Left kidney (tissue), 8 donors: ENCODE measurements at places on chromosomes 11 and 22. TPM values are rescaled to one million over a fixed set of nuclear protein-coding genes. Genes with fewer than 3 reads are reported as not detected.

DNA sequence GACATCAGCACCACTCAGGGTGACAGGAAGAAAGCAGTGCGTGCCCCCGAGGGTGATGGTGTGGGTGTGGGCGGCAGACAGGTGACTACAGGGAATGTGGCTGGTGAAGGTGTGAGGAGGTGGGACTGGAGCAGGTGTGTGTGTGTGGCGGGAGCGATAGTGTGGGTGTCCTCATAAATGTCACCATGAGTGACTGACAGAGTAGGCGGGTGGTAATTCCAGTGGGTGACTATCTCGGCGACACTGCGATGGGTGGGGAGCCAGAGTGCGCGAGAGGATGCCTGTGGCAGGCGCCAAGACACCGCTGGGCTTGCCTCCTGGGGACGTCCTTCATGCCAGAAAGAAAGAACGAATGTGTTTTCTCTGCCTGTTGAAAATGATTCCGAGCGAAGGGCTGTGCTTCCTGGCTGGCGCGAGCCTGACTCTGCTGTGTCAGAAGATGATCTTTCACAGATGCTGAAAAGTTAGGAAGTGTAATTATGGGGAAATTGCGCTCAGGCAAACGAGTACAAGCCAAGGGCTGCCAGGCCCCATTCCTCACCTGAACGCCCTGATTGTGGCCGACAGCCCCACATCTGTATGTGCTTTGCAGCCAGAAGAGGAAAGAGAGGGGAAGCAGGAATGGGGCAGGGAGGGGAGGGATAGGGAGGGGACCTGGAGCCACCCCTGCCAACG, 98.8 kb upstream of the CD82 start:
- DNase-seq: no peak

The TRIM29 gene
- 1.8 TPM for polyA plus RNA-seq

DNA sequence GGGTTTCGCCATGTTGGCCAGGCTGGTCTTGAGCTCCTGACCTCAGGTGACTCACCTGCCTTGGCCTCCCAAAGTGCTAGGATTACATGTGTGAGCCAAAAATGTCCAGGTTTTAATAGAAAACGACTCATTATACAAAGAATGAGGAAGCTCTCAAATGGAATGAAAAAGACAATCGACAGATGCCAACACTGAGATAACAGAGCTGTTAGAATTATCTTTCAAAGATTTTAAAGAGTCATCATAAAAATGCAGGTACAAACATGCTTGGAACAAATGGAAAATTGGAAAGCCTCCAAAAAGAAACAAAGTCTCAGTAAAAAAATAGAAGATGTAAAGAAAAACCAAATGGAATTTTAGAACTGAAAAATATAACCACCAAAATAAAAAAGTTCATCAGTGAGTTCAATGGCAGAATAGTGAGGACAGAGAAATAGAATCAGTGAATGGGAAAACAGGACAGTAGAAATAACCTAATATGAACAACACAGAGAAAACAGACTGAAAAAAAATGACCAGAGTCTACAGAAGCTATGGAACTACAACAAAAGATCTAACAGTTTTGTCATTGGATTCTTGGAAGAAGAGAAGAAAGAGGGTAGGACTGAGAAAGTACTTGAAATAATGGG, 10.9 kb downstream of the GAB2 start:
- no peak for DNase-seq

DNA sequence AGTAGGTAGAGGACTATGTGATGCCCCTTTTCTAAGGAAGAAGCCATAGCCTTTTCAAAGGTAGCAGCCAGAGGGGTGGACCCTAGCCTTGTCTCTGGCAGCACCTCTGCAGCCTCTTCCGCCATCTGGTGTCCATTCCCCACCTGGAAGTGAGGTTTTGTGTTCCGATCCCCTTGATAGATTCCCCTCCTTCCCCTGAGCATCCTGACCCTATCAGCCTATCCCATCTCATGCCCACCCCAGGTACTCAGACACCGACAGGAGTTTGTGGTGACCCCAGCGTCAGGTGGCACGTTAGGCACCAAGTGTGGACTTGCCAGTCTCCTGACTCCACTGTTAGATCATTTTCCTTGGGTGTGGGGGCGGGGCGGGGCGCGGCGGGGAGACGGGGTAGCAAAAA, 398 bp upstream of the FAM89B start:
- no peak for DNase-seq

GRCh38 chr11:72875736-72876135, 61.5 kb downstream of the ATG16L2 start:
- no peak for DNase-seq

- no peak for DNase-seq
Measured at GRCh38 chr11:118015385-118015841, 29.2 kb downstream of the IL10RA start.

GRCh38 chr22:26709617-26710390, 52.4 kb downstream of the MIAT start:
- no peak for DNase-seq

GRCh38 chr11:105220121-105220520, 80.6 kb upstream of the CARD18 start:
- no peak for DNase-seq

GRCh38 chr22:28931844-28932567, 48.6 kb downstream of the ZNRF3 start:
- no peak for DNase-seq

DNA sequence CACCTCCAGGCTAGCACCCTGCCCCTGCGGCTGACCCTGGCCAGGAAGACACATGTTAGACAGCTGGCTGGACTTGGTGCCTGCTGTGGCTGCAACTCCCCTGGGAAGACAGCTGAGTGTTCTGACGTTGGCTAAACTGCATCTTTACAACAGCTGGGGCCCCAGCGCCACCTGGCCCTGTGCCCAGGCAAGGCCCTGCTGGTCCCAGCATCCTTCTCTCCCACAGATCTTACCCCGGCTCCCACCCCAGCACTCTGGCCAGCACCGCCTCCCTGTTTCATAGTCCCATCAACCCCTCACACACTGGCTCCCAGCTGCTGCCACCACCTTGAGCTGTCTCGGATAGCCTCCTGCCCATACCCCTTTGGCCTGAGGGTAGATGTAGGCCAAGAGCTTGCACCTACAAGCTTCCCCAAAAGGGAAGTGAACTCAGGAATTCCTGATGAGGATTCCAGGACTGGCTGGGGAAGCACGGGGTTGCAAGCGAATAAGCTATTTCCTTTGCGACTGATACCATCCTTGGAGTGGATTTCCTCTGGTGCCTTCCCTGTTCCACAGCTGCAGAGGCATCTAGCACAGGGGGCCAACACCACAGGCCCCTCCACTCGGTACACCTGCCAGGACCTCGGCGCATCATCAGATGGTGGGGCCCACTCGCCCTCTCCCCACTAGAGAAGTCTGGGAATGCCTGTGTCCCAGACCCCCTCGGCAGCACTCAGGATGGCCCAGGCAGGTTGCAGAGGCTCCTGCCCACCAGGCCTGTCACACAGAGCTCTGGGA, 28.5 kb downstream of the RSPH14 start:
- no peak for DNase-seq

GRCh38 chr11:104918113-104918824, 20.0 kb upstream of the CASP12 start:
- DNase-seq: no peak

The RASSF10 gene
- 24.0 TPM for polyA plus RNA-seq

DNA sequence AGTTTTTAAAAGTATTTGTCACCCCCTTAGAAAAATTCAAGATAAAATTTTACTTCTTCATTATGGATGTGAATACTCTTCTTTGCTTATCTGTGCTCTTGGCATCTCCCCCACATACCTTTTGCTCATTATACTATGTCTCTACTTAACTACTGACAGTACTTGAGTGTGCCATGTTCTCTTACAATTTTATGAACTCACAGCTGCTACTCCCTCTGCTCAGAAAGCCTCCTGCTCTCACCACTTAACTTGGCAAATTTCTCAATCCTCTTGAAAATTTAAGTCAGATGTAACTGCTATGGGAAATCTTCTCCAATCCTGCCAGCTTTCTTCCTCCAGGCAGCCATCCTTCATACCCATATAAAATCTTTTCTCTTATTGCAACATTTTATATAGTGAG, 163.4 kb downstream of the CNTN5 start:
- DNase-seq: no peak

The SYT13 gene
- 12.6 TPM for polyA plus RNA-seq

GRCh38 chr11:83292709-83293456, 6.7 kb upstream of the CCDC90B start:
- DNase-seq: peak; percentile 55

GRCh38 chr11:20367313-20367948, 3.9 kb downstream of the HTATIP2 start:
- DNase-seq: no peak

DNA sequence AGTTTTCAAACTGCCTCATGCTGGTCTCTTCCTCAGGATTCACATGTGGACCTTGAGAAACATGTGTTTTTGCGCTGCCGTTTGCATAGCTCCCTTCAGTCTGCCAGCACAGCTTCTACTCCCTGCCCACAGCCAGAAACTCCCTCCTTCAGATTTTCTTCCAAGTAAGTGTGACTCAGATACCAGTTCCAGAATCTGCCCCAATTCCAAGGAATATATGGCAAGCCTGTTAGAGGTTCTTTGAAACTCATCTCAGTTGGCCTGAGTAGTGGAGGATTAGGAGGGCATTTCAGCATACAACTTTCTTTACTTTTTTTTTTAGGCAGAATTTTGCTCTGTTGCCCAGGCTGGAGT, 67.1 kb downstream of the SNX19 start:
- DNase-seq: no peak

GRCh38 chr22:49063545-49063890, 764.2 kb downstream of the BRD1 start:
- DNase-seq: no peak

The KCNQ1 gene
- polyA plus RNA-seq: 9.1 TPM

DNA sequence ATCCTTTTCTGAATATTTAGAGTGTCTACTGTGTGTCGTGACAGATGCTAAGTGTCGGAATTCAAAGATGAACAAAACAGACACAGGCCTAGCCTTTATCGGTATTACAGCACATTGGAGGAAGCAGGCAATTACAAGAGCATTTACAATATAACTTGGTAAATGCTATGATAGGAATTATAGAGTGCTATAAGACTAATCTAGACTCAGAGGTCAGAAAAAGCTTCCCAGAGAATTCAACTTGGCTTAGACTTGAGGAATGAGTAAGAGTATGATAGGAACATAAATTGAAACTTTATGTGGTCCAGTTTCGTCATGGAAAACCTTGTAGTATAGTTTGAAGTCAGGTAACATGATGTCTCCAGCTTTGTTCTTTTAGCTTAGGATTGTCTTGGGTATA, 395.7 kb upstream of the FAT3 start:
- DNase-seq: no peak

DNA sequence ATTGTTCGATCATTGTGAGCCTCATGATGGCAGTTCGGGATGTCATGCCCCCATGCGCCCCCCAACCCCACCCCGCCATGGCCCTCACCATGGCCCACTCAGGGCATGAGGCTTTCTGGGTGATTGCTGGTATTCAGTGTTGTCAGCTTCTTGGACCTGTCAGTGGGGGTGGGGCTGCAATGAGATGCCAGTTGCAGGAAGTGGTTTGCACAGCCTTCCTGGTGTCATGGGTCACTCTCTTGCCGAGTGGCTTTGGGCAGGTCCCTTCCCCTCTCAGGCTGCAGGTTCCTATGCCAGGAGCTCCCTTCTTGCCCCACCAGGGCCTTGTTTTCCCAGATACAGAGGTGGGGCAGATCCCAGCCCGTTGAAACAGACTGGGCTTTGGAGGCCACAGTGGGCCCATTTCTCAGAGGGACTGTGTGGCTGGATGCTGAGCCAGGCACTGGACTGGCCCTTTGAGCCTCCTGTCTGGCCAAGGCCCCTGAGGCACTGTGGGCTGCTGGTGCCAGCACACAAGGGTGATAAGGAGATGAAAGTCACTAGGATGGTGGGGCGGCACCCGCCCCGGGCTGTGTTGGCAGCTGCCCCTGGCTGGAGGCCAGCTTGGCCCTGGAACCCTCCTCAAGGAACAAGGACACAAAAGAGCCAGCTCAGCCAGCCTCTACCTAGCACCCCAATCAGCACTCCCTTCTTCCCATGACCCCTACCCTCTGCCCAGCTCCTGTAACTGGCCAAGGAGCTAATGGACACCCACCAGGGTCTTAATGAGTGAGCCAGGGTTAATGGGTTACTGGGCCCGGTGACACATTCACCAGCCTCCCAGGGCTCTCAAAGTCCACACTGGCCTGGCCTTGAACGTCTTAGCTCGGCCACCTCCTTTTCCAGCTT, 1.5 kb upstream of the GGT1 start:
- no peak for DNase-seq

DNA sequence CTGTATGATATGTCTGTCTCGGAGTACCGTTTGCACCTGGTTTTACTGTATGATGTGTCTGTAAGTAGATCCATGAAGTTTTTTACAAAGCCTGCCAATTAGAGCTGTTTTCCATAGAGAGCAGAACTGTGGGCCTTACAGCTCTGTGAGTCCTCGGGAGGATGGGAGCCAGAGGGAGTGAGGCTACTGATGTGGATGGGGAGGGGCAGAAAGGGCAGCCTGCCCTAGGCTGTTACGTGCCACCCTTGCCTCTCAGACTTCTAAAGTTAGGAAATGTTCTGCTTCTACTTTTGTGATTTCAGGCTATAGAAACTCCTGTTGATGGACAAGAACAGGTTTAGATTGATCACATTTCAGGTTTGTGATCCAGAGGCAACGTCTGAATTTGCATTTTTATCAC, 105.2 kb downstream of the PPP6R3 start:
- no peak for DNase-seq

DNA sequence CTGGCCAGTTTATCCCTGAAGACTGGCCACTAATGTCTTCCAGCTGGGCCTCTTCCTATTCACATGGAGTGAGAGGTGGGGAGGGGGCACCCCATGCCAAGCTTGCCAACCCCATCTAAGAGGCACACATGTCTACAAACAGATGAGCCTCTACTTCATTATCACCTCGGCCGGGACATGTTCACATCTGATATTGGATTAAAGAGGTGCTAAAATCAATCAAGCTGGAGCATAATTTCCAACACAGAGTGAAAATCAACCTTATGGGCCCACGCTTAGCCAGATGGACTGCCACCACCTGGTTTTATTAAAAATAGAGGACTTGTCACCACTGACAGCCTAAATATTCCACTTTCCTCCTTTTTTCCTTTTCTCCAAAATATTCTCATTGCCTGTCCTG, 162.6 kb upstream of the NARS2 start:
- no peak for DNase-seq

The SIAE gene
- 31.5 TPM for polyA plus RNA-seq

The CCDC15 gene
- 5.6 TPM for polyA plus RNA-seq

The F2 gene
- 0.68 TPM for polyA plus RNA-seq

- no peak for DNase-seq
Measured at GRCh38 chr22:18050065-18050464, 25.7 kb upstream of the MICAL3 start.

DNA sequence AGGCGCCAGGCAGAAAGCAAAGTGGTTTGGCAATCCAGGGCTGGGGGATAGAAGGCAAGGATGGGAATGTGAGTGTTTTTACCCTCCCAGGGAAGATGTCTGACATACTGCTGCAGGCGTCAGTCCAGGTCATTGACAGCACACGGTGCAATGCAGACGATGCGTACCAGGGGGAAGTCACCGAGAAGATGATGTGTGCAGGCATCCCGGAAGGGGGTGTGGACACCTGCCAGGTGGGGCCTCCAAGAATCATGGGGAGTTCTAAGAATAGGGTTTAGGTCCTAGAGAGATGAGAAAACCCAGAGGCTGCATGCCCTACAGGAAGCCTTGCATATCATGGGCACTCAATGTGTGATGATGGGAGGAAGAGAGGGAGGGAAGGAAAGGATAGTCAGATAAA, 28.3 kb upstream of the SMIM35 start:
- DNase-seq: no peak
